ENCODE measurements at places on chromosomes 2 and 18.

DNA sequence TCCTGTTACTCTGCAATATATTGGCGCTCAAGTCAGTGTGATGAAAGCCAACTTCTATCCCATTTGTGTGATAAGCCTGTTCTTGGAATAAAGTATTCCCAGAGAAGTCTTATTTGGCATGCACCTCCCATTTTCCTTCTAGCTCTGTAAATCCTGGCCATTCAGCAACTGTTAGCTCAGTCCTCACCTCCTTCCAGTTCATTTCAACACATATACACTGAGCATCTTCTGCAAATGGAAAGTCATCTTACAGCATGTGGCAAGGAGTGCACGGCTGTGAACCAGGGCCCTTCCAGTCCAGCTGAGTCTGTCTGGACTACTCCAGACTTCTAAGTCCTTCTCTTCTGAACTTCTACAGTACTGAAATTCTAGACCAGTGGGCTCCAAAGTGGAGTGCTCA, 53.1 kb downstream of the SPATS2L start:
- DNase-seq: no peak

GRCh38 chr2:238422285-238422684, 4.4 kb upstream of the ASB1 start:
- no peak for DNase-seq

DNA sequence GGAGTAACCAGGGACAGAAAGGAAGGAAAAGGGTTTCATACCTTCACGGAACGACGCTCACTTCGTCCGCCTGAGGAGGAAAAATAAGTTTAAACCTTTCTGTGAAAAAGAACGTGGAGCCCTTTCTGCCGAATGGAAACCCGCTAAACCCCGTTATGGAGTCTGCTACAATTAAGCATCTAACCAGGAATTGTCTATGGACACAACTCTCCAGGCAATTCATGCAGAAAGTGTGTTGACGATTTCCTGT, 528 bp upstream of the PPP4R3B start:
- no peak for DNase-seq

DNA sequence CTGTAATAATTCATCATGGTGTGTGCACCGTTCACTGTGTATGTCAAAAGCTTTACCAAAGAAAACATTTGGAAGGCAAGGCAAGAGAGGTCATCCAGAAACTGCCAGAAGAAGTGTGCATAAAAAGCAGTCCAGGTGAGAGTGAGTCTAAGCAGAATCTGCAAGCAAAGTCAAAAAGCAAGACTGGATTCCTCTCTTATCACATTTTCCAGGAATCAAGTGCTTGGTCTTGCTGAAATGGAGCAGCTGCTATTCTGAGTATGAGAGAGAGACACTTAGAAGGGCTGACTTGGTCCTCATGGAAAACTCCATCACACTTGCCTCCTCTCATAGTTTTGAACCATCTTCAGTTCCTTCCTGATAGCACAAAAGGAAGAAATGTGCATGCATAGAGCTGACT, 231.3 kb downstream of the ANAPC1 start:
- no peak for DNase-seq

DNA sequence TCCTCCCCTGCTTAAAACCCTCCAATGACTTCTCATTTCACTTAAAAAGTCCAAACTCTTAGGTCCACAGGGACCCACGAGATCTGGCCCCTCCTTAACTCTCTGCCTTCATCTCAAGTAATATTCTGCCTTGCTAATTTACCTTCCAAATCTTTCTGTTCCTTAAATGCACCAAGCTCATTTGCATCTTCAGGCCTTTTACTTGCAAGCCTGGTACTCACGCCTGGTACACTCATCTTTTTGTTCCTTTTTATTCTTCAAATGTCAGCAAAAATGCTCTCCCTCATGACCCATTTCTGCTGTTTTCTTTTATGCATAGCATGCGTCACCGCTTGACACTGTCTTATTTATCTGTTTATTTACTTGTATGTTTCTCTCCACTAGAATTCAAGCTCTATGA, 2.7 kb upstream of the WIPF1 start:
- DNase-seq: no peak

Data from posterior vena cava (tissue), 2 donors.